ENCODE measurements at places on chromosomes 5 and 9.

DNA sequence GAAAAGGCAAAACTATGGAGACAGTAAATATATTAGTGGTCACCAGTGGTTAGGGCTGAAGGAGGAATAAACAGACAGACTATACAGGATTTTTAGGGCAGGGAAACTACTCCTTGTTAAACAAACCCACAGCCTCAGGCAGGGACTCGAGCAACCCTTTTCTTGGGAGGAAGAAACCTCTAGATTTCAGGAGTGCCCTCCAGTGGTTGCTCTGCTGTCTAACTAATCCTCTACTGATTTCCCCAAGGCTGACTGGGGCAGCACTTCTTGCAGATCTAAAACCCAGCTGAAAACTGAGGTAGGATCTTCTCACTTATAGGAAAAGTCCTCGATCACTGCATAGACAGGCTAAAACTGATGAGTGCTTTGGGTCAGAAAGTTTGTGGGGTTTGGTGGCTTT is 176.8 kb downstream of the ISOC1 start:
- DNase-seq: no peak
- H3K4me1 ChIP-seq: no peaks in the 10 kb centered on the region
- H3K4me3 ChIP-seq: no peak overlapping the region
- H3K27ac ChIP-seq: no peak overlapping the region
- H3K36me3 ChIP-seq: no peaks in the 10 kb centered on the region
- no peaks in the 10 kb centered on the region for H3K27me3 ChIP-seq

DNA sequence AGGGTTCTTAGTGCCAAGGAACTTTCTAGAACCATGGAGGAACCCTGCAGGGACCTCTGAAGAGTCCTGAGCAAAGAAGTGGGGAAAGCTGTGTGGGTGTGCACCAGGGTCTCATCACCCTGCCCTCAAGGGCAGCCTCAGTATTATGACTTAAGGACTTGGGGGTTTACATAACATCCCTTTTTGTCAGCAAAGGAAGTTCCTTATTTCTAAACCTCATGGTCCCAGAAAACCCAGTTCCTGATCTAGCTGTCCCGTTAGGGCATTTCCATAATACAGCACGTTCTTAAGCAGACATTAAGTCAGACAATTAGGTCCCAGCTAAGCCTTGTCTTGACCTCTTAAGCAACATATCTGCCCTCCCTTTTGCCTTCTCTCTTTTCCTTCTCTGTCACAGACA is 57.3 kb downstream of the DAPK1 start:
- H3K36me3 ChIP-seq: no peaks in the 10 kb centered on the region
- no peak overlapping the region for H3K4me3 ChIP-seq
- no peak for DNase-seq
- no peak overlapping the region for H3K27ac ChIP-seq
- no peaks in the 10 kb centered on the region for H3K27me3 ChIP-seq

DNA sequence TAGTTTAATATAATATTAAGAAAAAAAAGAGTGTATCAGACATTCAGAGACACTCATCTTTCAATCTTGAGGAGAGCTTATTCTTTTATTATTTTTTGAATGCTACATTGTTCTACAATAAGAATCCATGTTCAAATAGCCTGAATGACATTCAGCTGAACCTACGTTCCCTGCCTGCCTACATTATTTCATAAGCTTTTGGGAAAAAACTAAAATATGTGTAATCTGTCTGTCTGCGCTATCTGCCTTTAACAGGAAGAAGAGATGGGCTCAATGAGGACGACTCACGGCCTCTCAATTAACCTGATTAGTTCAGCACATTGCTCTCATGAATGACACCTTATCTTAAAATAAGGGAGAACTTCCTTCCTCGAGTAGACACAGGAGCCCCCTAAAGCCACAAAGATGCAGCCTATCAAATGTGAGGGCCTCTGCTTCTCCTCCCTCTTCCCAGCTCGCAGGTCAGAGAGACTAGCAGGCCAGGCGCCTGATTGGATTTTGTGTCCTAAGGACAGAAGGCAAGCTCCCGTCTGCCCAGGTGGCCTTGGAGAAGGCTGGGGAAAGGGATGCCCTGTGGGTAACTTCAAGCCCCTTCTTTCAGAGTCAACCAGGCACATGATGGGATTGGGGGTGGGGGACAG is 37.8 kb downstream of the EBF1 start:
- no peaks in the 10 kb centered on the region for H3K4me1 ChIP-seq
- no peaks in the 10 kb centered on the region for H3K36me3 ChIP-seq
- H3K27me3 ChIP-seq: peaks cover 12% of the 10 kb centered on the region
- H3K4me3 ChIP-seq: no peak overlapping the region

DNA sequence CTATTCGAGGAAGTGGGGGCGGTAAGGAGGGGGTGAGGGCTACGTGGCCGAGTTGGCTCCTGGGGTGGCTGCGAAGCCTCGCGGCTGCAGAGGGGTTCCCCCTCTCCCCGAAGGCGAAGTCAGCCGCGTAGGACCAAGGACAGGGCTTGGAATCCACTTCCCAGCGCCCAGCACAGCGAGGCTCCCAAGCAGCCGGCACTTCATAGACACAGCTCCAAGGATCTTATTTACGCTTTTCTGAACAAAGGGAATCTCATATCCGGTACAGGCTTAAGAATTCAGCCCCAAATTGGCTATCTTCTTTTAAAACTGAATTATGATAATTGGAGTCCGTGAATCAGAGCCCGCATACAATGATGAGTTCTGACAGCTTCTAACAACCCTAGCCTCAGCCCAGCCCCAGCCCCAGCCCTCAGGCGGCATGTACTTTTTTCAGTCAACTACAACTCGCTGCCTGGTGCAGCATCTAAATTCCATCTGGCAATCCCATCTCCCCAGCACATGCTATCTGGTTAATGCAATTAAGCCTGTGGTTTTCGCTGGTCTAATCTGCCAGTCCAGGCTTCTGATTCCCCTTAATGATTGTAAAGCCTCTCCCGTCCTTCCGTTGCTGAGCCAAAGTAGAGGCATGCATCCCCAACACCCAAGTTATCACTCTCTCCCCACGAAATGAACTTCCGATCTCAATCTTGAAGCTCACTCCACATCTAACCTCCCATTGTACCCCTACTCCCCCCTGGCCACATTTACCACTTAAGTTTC is 1.0 kb downstream of the ELAVL2 start:
- H3K4me3 ChIP-seq: peak overlapping the region; percentile 21
- no peaks in the 10 kb centered on the region for H3K36me3 ChIP-seq
- no peaks in the 10 kb centered on the region for H3K4me1 ChIP-seq
- H3K27ac ChIP-seq: no peak overlapping the region
- peaks cover 5% of the 10 kb centered on the region for H3K27me3 ChIP-seq

DNA sequence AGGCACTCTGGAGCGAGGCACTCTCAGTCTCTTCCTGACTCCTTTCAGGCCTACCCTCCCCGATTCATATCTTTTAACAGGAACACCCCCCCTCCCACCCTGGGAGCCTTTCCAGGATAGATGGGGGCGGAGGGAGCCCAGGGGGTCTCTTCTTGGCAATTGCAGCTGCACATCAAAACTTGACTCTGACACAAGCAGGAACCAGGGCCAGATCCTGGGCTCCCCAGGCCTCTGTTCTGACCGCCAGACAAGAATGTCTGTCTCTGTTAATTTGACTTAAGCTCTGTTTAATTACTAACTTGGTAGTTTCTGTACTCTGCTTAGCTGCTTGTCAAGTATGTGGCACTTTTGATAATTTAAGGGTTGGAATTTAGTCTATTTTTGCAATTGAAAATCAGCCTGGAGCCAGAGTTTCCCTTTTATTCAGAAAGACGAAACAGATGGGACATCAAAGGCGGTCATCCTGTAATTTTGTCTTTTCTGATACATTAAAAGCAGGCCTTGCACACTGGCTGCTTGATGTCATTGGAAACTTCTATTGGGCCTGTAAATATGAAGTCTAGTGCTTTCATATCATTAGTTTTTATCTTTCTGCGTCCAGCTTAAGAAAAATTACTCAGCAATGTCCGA is 43.3 kb downstream of the ACTL7B start:
- H3K27me3 ChIP-seq: peaks cover 8% of the 10 kb centered on the region
- H3K4me3 ChIP-seq: no peak overlapping the region
- no peak overlapping the region for H3K27ac ChIP-seq
- no peaks in the 10 kb centered on the region for H3K36me3 ChIP-seq
- no peak for DNase-seq
- H3K4me1 ChIP-seq: no peaks in the 10 kb centered on the region

- H3K4me1 ChIP-seq: no peaks in the 10 kb centered on the region
- H3K4me3 ChIP-seq: no peak overlapping the region
- no peak overlapping the region for H3K27ac ChIP-seq
- no peaks in the 10 kb centered on the region for H3K27me3 ChIP-seq
Observed at GRCh38 chr9:95715868-95716435, 159.5 kb upstream of the ERCC6L2 start.

GRCh38 chr5:73654171-73654811 is 28.3 kb downstream of the ARHGEF28 start:
- DNase-seq: no peak
- H3K4me1 ChIP-seq: no peaks in the 10 kb centered on the region
- no peaks in the 10 kb centered on the region for H3K36me3 ChIP-seq
- H3K27ac ChIP-seq: no peak overlapping the region

DNA sequence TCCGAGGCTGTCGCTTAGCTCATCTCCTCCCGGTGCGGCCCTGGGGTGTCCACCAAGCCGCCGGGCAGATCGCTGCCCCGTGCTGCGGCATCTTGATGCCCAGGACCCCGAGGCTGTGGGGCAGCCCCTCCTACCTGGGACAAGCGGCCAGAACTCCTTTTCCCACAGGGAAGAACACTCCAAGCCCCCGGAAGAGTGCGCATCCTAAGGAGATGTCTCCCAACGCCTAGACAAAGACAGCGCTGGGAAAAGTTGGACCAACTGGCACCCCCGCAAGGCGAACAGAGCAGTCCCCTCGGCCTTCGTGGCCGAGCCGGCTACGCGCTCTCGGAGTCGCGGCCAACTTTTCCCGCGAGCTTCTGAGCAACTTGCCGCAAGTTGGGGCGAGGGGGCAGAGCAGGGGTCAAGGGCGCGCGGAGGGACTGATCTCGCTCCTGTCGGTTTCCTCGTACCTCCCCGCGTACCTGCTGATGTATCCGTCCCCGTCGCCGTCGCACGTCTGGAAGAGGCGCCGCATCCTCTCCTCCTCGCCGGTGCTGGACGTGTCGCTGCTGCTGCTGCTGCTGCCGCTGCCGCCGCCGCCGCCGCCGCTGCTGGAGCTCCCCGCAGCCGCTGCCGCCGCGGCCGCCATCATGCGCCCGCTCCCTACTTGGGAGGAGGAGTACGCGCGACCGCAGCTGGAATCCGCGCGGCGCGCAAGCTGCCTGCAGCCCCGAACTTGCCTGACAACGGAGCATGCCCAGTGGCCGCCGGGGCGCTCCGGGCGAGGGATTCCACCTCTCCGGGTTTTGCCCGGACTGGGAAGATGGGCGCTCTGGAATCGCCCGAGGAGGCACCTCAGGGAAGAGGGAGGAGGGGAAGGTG is at the start of gene MCC:
Gene MCC (minus strand): TSS at position 673 of the 864 bp plus-strand sequence.
- no peaks in the 10 kb centered on the region for H3K36me3 ChIP-seq
- peak within 1 kb of the TSS; percentile 53 for H3K4me3 ChIP-seq
- H3K27me3 ChIP-seq: peaks cover 24% of the 10 kb centered on the region
- no peak for DNase-seq
- peaks cover 24% of the 10 kb centered on the region for H3K4me1 ChIP-seq

- H3K27ac ChIP-seq: no peak overlapping the region
- DNase-seq: no peak
- H3K4me3 ChIP-seq: no peak overlapping the region
- H3K36me3 ChIP-seq: peaks cover 3% of the 10 kb centered on the region
Observed at GRCh38 chr5:54547711-54548250, 30.2 kb downstream of the SNX18 start.

- H3K27me3 ChIP-seq: no peaks in the 10 kb centered on the region
- no peaks in the 10 kb centered on the region for H3K36me3 ChIP-seq
- no peak for DNase-seq
- no peak overlapping the region for H3K27ac ChIP-seq
- no peak overlapping the region for H3K4me3 ChIP-seq
Observed at GRCh38 chr5:128962211-128962610, 3.1 kb upstream of the SLC27A6 start.

GRCh38 chr5:165616490-165617405 is 2111.3 kb downstream of the MAT2B start:
- no peaks in the 10 kb centered on the region for H3K36me3 ChIP-seq
- H3K4me1 ChIP-seq: no peaks in the 10 kb centered on the region
- no peak overlapping the region for H3K27ac ChIP-seq

GRCh38 chr9:94734054-94734754 is 7.7 kb downstream of the AOPEP start:
- no peaks in the 10 kb centered on the region for H3K4me1 ChIP-seq
- H3K4me3 ChIP-seq: no peak overlapping the region
- H3K36me3 ChIP-seq: no peaks in the 10 kb centered on the region

DNA sequence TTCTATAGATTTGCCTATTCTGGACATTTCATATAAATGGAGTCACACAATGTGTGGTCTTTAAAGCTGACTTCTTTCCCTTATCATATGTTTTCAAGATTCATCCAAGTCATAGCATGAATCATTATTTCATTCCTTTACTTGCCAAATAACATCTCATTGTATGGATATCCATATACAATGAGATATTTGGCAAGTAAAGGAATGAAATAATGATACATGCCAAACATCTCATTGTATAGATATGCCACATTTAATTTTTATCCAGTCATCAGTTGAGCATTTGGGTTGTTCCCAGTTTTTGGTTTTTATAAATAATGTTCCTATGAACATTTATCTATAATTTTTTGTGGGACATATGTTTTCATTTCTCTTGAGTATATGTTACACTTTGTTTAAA is 20.5 kb upstream of the OR2K2 start:
- H3K36me3 ChIP-seq: no peaks in the 10 kb centered on the region
- H3K4me1 ChIP-seq: no peaks in the 10 kb centered on the region
- H3K4me3 ChIP-seq: no peak overlapping the region
- no peak for DNase-seq

- DNase-seq: no peak
- no peak overlapping the region for H3K4me3 ChIP-seq
- peaks cover 2% of the 10 kb centered on the region for H3K36me3 ChIP-seq
- no peak overlapping the region for H3K27ac ChIP-seq
- H3K27me3 ChIP-seq: no peaks in the 10 kb centered on the region
Observed at GRCh38 chr5:157471709-157472108, 11.7 kb downstream of the NIPAL4 start.

DNA sequence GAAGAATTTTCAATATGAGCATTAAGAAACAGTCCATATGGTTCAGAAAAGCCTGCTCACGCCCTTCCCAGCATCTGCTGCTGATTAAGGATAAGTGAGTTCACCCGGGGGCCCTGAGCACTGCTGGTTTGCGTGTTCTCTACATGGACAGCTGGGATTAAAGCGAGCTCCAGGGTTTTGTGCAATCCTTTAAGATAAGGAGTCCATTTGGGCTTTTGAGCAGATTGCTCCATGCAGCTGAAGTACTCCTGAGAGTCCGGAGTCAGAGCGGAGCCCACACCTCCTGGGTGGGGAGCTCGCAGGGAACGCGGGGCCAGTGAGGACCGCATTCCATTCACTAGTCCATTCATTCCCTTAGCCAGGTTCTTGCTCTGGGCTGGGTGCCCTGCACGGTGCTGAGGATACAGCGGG is 149.3 kb upstream of the COL5A1 start:
- H3K4me1 ChIP-seq: no peaks in the 10 kb centered on the region
- H3K36me3 ChIP-seq: no peaks in the 10 kb centered on the region
- no peak overlapping the region for H3K4me3 ChIP-seq
- no peak for DNase-seq

DNA sequence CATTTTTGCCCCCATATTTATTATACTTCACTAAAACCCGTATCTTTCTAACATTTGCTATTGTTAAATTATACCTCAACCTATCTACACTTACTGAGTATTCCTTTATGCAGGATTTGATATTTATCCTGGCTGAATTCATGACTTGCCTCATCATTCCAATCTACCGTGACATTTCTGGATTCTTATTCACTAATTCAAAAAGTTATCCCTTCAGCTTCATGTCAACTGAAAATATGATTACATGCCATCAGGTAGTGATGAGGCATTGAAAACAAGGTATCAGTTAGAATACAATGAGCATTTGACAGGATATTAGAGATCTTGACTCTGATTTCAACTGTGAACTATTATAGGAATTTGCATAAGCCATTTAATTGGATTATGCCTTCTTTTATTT is 2171.9 kb upstream of the WWC1 start:
- no peak overlapping the region for H3K27ac ChIP-seq
- H3K27me3 ChIP-seq: no peaks in the 10 kb centered on the region
- H3K4me3 ChIP-seq: no peak overlapping the region
- H3K4me1 ChIP-seq: no peaks in the 10 kb centered on the region
- no peak for DNase-seq
